NCI-H510A (cell line): ENCODE measurements at places on chromosomes 5 and 9.

DNA sequence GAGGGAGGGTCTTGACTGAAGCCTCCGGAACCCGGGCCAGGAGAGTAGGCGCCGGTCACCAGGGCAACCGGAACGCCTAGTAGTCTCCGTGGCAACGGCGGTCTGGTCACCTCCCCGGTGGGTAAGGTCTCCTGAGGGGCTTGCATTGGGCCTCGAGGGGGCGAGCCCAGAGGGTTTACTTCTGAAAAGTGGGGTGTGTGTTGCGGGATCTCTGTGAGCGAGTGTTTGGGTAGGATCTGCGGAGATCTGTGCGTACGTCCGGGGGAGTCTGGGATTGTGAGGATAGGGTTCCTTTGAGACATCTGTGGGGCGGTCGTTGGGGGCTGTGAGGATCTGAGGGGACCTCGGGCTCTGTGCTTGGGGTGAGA lies at the start of gene FAM221B:
Gene FAM221B (minus strand): TSS at position 17 of the 368 bp plus-strand sequence. CDS start 2,571 bp downstream, outside the sequence.
- no peak for DNase-seq

DNA sequence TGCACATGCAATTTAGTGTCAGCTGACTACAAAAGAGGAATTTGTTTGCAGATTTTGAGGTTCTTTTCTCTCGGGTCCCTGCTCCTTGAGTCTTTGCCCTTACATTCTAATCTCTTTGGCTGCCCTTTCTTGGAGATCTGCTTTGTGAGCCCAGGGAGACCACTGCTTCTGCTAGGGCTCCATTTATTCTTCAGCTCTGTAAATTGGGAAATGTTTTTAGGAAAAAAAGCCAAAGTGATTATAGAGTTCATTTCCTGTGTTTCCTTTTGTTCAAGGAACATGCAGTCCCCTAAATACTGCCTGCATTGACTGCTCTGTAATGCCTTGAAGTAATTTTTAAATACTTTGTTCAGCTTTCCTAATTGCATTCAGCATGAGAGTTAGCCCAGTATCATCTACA lies 197.4 kb downstream of the CSNK1G3 start:
- no peak for DNase-seq

GRCh38 chr9:104088416-104088815 lies 5.7 kb upstream of the SMC2 start:
- no peak for DNase-seq

DNA sequence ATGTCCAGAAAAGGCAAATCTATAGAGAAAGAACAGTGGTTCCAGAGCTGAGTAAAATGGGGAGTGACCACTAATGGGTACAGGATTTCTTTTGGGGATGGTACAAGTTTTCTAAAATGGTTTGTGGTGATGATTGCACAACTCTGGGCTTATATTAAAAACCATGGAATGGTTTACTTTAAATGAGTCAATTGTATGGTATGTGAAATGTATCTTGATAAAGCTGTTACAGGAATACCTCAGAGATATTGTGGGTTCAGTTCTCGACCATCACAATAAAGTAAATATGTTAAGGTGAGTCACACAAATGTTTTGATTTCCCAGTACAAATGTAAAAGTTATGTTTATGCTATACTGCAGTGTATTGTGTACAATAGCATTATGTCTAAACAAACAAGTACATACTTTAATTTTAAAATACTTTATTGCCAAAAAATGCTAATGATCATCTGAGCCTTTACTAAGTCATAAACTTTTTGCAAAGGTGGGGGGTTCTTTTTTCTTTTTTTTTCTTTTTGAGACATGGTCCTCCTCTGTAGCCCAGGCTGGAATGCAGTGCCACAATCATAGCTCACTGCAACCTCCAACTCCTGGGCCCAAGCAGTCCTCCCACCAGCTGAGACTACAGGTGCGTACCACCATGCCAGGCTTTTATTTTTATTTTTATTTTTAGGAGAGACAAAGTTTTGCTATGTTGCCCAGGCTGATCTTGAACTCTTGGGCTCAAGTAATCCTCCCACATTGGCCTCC lies 65.9 kb downstream of the SHOC1 start:
- no peak for DNase-seq

DNA sequence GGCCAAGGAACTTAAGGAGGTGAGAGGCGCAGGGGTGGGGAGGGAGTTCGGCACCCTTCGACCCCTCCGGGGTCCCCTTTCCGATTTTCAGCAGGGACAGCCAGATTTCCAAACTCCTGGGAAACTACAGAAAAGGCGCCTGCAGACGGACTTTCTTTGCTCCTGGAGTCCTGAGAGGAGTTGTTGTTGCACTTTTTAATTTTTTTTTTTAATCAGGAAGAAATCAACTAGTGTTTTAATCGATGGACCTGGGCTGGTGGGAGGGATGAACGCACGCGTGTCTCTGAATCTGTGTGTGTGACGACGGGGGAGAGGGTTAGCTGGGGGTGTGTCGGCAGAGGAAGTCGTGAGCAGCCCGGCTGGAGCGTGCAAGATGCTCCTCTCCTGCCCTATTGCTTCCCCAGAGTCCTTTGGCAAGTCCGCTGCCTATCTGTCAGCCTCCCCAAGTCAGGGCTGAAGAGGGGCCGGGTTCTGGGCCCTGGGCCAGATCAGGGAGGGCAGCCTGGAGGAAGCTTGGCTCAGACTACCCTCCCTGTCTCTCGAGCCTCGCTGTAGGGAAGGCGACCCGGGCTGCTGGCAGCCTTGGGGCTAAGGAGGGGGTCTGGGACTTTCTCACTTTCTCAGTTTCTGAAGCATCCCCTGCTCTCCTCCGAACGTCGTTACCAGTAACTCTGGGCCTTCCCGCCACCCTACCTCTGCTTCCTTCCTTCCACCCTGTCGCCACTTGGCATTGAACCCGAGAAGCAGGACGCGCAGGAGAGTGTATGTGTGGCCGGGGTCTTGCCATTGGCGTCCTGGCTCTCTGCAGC lies 731 bp downstream of the PRR16 start:
- no peak for DNase-seq

GRCh38 chr5:12911156-12911555 lies 1006.9 kb upstream of the CTNND2 start:
- no peak for DNase-seq

- no peak for DNase-seq
These were observed 102.2 kb downstream of the MEGF10 start for GRCh38 chr5:127392762-127393161.

- DNase-seq: peak; percentile 36
These were observed 284.1 kb downstream of the FAM170A start for GRCh38 chr5:119913425-119913824.

- no peak for DNase-seq
These were observed 13.1 kb upstream of the DYNC2I2 start for GRCh38 chr9:128669786-128670185.

- DNase-seq: no peak
These were observed 80.2 kb downstream of the PJA2 start for GRCh38 chr5:109329333-109330237.

DNA sequence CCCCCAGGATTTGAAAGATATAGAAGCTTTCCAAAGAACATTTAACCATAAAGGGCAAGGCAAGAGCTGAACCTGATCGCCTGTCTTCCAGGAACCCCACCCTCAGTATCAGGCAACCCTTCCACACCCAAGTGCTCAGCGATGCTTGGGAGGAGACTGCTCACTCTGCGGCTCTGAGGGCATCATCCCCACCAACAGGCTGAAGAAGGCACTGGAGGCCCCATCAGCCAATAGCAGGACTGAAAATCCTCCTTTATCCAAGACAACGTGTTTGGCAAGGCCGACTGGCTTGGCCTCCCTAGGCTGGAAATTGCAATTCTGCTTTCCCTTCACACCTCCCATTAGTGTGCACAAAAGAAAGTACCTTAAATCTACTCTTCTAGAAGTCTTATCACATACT lies 1.4 kb upstream of the PPP2CA start:
- peak; percentile 51 for DNase-seq

DNA sequence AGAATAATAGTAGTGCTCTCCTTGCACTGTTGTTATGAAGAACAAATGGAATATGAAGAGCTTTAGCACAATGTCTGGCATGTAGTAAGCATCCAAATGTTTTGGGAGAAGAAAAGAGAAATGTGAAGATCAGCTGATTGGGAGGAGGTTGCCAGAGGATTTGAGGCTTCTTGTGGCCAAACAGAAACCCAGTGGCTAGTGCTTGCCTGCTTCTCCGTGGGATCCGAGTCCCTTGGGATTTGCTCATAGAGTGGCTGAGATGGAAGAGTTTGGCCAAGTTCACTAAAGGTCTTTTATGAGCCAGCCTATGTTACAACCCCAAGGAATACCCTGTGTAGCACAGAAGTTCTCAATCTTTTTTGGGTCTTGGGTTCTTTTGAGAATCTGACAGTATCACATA lies 86.0 kb downstream of the ANGPTL2 start:
- DNase-seq: no peak

GRCh38 chr5:14250084-14250695 lies 107.0 kb downstream of the TRIO start:
- peak; percentile 92 for DNase-seq

DNA sequence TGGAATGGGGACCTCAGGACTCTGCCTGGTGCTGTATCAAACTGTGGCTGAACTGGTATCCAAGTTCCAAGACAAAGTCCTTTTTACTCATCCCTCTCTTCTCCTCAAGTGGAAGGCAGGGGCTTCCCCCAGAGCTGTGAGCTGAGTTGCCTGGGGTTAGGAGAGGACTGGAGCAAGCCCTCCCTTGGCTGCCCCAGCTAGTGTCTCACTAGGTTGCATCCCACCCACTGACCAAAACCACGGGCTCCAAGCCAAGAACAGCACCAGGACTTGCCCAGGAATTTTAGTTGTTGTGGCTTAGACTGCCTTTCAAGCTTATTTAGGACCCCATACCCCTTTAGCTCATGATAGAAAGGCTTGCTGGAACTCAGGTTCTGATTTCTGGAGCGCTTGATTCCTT lies 158.7 kb upstream of the TNC start:
- DNase-seq: no peak

DNA sequence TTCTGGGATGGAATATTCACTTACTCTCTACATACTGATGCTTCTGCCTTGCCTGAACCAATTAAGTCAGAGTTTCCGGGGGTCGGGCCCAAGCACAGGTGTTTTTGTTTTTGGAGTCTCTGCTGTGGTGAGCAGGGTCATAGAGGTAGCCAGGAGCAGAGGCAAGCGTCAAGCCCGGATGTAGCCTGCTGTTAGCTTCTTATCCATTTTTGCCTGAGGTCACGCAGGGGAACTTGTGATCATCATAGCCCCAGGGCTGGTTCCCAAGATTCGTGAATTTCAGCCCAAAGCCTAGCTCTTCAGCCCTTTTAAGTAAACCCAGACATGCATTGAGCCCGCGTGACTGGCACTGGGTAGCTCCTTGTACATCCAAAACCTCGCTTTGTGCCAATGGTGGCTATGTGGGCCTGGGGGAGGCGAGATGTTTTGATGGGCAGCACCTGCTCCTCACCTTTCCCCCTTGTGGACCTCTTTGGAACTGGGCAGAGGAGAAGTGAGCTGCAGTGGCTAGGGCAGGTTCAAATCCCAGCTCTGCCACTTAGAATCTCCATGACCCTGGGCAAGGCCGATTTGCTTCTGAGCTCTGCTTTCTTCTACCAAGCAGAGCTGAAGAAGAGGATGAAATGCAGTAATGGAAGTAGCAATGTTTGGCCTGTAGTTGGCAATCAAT lies 33.7 kb downstream of the FGF18 start:
- DNase-seq: no peak

DNA sequence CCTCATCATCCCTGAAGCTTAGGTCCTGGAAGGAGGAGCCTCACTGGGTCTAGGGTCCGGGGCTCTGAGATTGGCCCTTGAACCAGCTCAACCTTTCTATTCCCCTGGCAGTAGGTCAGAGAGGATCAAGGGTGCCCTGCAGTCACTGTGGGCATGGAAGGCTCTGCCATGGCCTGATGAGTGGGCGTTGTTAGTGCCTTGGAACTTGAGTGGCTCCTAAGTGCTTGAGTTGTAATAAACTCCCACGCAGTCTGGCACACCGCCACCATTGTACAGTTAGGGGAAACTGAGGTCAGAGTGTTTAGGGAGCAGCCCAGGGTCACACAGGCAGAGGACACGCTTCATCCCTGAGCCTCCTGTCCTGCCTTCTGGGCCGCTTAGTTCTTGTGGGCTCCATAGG lies 10.4 kb upstream of the SYNPO start:
- no peak for DNase-seq

DNA sequence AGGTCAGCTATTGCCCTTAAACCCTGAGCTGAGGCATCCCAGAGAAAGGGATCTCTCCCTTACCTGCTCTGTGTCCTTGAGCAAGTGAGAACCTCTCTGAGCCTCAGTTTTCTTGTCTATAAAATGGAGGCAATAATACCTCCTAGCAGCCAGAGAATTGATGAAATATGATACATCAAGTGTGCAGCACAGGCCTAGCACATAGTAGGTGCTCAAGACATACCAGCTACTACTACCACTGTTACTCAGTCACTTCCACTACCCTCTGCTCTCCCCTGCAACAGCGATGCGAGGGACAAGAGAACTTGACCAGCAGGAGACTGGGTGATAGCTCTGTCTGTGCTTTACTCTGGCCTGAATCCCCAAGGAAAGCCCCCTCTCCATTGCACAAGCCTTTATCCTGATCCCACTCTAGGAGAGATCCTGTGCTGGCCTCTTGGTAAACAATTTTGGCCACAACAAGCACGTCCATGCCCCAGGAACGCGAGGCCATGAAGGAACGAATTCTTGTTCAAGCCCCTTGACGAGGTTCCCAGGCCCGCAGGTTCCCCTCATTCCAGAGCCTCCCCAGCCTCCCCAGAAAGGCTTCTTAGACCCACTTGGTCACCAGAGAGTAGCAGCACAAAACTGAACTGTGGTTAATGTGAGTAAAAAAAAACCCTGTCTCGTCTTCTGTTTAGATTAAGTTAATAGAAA lies 39.4 kb downstream of the LRSAM1 start:
- DNase-seq: no peak

- no peak for DNase-seq
These were observed 1071.8 kb upstream of the DMAC1 start for GRCh38 chr9:8871396-8871795.

- no peak for DNase-seq
These were observed 223.2 kb upstream of the TAS2R1 start for GRCh38 chr5:9853309-9853708.

DNA sequence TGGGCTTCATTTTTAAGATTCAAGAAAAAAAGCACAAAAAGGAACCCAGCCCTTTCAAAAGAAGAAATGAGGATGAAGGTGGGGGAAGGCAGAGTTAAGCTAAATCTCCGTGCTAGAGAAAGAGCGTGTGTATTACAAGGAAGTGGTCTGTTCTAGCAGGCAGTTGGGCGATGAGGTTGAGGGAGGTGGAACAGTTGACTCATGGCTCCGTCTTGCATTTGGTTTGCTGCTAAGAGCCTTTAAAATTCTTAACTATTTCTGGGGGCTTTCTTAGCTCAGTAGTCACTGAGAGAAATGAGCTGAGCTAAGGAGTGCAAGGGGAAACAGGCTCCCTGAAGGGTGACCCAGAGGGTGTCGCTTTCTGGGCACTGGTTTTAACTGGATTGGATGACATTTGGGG lies 117.4 kb downstream of the GCNT1 start:
- no peak for DNase-seq

- DNase-seq: no peak
These were observed 8.5 kb downstream of the GRHPR start for GRCh38 chr9:37430841-37431597.

DNA sequence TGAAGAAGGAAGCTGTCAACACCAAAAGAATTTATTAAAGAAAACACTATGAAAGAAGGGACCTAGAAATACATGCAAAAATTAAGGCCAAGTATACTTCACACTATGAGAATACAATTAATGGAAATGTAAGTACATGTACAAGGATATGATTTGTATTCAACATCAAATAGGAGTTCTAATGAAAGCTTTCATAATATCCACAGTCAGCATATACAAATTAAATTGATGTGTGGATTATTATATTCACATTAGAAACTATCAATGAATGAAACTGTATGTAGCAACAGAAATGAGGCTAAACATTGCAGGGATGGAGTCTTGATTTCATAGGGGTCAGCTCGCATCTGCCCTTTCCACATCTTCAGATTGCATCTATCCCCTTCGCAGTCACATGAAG lies 401.5 kb downstream of the CTNND2 start:
- DNase-seq: no peak

- DNase-seq: no peak
These were observed 74.2 kb downstream of the ST8SIA4 start for GRCh38 chr5:100828898-100829356.
